ENCODE measurements at places on chromosomes 1 and 21.

DNA sequence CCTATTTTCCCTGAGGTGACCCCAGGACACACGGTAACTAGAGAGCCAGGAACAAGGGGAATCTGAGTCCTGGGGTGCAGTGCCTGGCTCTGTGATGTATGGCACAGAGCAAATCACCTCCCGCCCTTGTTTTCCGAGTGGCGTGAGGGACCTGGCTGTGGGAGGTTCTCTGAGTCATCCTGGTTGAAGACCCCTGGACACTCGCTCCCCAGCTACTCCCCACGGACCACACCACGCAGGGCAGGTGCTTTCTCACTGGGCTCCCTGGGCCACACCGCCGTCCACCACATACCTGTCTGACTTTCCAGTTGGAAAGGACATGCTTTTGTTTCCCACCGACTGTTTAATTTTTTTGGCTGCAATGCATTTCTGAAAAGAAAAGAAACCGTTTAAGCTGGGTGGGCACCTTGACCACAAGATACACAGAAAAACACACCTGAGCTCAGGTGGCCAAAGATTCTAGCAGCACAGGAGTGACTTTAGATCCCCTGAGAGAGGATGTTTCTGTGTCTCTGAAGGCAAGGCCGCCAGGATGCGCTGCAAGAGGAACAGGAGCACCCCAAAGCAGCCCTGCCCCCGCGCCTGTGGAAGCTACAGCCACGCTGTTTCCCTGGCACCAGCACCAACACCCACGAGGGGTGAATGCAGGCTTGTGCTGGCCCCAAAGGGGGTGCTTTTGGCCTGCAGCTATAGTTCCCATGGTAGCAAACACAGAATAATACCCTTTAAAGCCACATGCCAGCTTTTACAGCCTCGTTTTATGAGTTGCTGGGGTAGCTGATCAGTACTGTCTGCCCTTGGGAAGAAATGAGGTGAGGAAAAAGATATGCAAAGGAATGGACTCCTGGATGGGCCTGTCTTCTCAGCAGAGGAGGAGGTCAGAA, 8.1 kb upstream of the SRM start:
- DNase-seq: no peak

- no peak for DNase-seq
Measured at GRCh38 chr1:36803868-36804570, 230.3 kb downstream of the GRIK3 start.

- DNase-seq: peak; percentile 11
Measured at GRCh38 chr1:215842905-215843304, 275.8 kb downstream of the KCTD3 start.

- DNase-seq: peak; percentile 29
Measured at GRCh38 chr1:211352985-211353515, 26.4 kb downstream of the TRAF5 start.

GRCh38 chr1:207647671-207648333, 2.9 kb downstream of the CR1L start:
- no peak for DNase-seq

DNA sequence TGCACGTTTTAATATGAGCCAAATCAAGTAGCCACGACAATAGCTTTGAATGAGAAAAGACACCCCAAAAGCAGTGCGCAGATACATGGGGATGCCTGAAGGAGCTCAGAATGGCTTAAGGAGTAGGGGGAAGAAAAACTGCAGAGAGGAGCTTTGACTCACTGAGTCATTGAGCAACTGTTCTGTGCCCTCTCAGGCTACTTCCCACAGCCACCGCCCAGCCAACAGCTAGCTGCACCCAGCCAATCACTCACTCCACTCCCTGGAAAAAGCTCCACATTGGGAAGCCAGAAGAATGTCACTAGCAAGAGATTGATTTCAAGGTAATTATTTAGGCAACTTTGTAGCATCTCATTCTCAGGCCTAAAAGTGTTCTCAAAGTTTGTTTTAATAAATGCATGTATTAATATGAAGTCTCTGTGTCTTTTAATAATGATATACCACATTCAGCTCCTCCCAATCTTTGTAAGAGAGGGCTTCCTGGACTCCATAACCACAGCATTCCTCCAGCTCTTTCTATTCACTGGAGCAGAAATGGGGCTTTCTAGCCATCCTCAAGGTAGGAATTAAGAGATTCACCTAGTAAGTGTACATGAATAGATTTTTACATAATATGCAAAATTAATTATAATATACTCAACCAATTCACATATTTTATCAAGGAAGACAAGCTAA, 16.8 kb downstream of the DUSP10 start:
- peak; percentile 91 for DNase-seq

DNA sequence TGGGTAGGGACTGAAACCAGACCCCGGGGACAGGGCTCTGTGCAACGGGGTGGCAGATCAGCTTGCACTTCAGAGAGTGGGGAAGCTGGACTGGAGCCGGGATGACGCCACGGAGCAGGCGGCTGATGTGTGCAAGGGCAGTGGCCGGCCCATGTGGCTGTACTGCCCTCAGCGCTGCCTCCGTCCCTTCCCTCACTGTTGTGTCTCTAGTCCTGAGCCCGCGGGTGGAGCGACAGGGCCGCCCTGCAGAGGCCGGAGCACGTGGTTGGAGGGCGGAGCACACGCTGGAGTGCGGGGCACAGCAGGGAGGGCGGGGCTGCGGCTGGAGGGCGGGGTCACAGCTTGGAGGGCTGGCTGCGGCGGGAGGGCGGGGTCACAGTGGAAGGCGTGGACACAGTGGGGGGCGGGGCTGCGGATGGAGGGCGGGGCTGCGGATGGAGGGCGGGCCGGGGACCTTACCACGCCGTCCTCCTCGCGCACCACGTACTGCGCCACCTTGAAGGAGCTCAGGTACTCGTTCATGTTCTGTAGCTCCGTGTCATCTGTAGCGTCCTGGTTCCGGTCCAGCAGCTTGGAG, 52.4 kb downstream of the CHD5 start:
- DNase-seq: peak; percentile 78

- no peak for DNase-seq
Measured at GRCh38 chr1:107829036-107829770, 135.8 kb downstream of the VAV3 start.

DNA sequence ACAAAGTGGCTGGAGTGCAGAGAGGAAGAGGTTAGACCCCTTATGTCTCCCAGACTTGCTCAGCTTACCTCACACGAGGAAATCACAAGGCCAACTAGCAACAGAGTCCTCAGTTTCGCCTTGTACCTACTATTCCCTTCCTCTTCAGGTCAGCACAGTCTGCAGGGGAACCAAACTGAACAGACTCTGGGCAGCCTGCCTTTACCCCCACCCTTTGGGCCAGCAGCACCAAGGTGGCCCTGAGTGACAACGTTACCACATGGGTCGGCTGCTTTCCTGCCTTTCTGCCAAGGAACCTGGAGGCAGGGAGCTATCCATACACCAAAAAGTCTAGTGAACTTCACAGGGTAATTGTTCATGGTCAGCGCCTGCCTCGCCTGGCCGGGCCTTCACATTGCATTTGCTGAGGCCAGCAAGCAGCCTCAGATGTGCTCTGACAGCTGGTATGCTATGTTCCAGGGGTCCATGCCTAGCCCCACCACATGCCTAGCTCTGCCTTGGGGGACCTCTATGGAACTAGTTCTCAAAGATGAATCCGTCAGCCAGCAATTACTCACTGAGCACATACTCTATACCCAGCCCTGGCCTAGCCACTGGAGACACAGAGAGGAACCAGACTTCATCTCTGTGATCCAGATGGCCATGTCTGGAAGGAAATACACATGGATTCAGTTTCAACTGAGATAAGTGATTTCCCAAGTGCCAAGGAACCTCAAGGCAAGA, 69.6 kb downstream of the DMAP1 start:
- no peak for DNase-seq

GRCh38 chr1:24960071-24960801, 30.2 kb upstream of the RUNX3 start:
- no peak for DNase-seq

- DNase-seq: no peak
Measured at GRCh38 chr1:11373895-11374747, 101.1 kb downstream of the UBIAD1 start.

- DNase-seq: no peak
Measured at GRCh38 chr1:183733715-183734114, 71.2 kb upstream of the RGL1 start.

DNA sequence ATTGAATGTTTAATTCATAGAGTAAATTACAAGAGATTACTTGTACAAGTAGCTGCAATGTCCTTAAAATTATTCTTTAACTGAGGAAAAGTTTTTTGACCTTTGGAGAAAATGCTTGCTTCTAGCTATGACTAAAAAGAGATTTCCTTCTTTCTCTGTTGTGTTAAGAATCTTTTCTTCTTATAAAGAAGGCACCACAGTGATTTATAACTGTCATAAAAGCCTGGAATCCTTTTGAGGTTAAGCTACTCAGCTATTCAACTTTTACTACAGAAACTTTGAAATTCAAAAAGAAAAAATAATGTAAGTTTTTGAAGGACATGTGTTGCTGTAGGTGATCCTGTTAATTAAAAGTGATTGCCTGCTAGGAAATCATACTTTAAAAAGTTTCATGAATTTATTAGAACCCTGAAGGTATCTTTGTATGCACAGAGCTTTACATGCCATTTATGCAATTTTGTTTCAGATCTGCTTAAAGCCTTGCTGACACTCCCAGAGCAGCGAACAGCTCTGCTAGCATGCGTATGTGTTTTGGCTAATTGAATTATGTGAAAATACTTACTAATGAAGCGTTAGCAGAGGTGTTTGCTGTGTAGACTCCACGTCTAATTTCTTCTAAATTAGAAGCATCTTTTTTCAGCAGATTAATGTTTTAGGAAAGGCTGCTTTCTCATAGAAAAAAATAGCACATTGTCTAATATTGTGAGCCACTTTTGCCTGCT, 94.7 kb upstream of the SMYD2 start:
- no peak for DNase-seq

DNA sequence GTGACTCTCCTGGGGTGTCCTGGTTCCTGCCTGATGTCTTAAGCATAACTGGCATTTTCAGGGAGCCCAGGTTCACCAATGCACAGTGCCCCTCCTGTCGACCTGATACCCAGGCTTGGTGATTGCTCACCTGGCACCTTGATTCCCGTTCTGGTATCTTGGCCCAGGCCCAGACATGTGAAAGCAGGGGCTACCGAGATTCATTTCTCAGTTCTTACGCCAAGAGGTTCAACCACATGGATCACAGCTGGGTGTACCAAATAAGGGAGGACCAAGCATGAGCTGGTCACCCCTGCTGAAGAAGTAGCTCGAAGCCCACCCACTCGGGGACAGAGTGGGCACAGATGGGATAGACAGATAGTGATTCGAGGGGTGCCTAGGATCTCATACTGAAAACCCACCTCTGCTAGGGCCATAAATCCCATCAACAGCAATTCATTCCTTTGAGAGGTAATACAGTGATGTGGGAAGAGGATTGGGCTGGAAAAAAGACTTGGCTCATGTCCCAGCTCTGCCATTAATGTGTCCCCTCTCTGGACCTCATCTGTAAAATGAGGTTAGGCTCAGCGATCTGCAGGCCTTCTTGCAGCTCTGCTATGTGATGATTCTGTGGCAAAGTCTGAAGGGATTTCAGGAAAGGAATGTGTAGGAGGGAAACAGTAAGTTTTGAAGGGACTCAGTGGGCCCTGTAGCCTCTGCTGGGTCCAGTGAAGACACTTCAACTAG, 2.7 kb downstream of the EPHX1 start:
- peak; percentile 41 for DNase-seq

DNA sequence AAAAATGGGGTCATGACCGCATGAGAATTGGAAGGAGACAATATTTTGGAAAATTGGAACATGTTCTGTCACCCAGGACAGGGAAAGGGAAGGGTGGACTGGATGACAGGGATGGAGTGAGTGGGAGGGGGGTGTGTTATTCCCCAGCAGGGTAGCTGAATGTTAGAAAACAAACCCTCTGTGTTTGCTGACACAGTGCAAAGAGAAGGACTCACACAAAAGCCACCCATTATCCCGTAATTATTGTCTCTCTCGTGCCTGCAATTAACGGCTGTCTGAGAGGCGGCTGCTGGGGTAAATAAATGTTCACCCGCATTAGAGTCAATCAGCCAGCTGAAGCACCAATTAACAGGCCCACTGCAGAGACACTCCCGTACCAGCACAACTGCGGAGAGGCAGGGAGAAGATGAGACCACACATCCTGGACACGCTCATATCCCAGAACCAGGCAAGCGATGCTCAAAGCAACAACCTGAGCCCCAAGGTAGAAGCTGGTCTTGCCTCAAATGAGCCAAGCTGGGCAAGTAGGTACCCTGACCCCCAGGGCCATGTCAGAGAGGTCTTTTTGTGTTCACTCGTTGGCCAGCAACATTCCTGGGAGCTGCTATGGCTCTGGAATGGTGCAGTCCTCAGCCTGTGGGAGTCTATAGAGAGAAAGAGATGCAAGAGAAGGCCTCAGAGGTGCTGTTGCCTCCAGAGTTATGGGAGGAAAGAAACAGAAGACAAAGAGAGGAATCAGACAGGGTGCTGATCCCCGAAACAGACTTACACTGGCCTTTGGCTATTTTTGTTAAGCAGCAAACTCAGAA, 19.4 kb downstream of the PLEKHA6 start:
- no peak for DNase-seq

DNA sequence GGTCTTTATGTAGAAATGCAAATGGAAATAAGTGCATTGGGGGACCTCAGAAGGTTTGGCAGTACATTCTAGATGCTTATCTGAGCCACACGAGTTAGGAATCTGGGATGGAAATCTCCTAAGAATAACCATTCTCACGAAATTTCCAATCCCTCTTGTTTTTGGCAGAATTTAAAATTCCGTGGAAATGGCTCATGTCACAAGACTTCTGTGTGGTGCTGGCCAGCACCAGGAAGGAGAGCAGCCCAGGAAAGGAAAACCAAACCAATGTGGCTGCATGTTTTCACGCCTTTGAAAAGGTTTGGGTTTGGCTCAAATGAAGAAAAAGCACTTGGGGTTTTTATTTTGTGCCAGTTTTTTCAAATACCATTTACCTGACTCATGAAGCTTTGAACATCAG, 80.1 kb upstream of the KCNK2 start:
- DNase-seq: peak; percentile 93

DNA sequence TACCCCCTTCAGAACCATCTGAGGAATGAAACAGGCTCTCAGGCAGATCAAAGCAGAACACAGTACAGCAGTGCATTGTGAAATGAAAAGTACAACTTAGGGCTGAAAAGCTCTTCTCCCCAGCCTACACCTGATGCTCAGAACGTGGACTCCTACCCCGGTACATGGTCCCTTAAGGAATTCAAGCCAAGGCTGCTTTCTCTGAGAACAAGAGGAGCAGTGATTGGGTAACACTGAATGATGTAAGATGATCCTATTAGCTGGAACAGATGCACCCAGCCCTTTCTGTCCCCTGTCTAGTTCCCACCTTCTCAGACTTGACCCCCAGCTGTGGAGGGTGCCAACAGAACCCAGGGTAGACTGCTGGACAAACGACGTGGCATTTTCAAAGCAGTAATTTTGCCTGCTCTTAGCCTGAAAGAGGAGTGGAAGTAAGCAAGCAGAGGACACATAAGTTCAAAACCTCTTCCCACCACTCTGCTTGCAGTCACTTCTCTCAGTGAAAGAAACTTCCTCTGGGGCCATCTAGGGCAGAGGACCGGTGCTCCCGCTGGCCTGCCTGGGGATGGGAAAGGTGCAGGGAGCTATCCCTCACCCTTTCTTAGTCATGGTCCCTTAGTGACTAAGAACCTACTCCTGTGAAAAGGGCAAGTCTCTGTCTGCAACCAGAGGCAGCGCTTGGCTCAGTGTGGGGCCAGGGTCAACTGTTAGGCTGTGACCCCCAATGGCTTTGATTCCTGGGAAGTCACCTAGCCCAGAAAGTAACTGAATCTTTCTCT, 72.7 kb downstream of the TRABD2B start:
- DNase-seq: no peak

GRCh38 chr1:53448241-53448841, 10.9 kb upstream of the DMRTB1 start:
- DNase-seq: no peak
